ENCODE measurements at places on chromosomes 12 and 14.

DNA sequence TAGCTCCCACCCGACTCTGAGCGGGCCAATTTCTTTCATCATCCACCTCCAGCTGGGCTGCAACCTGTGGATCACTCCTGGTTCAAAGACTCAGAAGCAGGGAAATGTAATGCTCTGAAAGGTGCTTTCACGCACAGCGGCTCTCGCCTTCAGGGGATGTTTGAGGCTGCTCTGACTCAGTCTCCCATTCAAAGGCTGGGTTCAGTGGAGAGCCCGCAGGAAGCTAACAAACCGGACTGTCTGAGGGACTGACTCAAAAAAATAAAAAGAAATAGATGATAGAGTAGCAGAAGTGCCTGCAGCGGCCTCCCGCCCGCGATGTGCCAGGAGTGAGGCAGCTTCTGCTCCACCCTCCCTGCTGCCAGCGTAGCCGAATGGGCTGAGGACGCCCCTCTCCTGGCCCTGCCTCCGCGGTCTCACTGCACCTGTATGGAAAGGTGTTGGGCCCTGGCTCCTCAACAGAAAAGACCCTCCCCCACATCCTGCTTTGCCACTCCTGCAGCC is 98.0 kb downstream of the GCH1 start:
- DNase-seq: no peak

DNA sequence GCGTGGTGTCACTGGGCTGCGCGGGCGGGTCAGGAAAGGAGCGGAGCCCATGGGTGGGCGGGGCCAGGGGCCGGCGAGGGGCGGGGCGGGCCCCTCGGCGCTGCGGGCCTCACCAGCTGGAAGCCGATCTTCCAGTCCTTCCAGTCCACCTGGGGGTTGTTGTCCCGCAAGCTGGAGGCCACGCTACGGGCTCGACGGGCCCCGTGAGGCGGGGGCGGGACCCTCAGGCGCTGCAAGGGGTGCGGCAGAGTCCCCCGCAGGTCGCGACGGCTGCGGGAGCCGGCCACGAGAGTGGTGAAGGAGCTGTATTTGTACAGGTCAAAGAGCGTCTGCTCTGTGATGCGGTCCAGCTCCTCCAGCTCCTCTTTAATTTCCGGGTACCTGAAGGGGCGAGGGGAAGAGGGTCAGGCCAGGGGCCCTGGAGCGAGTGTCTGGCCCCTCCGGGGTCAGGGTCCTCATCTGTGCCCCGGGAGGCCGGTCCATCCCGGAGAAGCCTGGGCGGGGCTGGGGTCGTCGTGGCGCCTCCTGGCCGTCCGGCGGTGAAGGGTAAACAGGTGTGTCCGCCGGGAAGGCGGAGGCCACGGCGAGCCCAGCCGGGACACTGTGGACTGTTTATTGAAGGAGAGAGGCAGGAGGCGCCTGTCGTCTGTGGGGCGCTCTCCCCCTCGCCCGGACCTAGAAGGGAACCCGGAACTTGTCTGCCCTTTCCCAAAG is 11.9 kb downstream of the SCNN1A start:
- DNase-seq: peak; percentile 34

- no peak for DNase-seq
Measured at GRCh38 chr14:101774006-101774795, 12.7 kb downstream of the PPP2R5C start.

- no peak for DNase-seq
Measured at GRCh38 chr14:67387195-67387594, 24.8 kb downstream of the PLEK2 start.

DNA sequence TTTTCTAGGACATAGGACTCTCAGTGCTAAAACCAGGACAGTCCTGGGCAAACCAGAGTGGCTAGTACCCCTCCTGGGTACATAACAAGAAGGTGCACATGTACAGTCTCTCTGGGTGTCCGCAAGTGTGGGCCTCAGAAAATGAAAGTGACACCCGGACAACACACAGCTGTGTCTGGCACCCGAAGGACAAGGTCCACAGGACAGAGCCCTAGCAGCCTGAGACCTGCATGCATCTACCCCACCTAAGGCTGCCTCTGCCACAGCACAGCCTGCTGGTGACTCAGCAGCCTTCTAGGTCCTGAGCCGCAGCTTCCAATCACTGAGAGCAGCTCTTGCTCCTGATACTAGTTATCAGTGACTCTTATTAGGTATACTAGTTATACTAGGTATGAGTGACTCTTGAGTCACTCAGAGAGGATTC is 784.1 kb upstream of the TBX3 start:
- no peak for DNase-seq

GRCh38 chr14:89123851-89124250 is 293.2 kb downstream of the FOXN3 start:
- no peak for DNase-seq

DNA sequence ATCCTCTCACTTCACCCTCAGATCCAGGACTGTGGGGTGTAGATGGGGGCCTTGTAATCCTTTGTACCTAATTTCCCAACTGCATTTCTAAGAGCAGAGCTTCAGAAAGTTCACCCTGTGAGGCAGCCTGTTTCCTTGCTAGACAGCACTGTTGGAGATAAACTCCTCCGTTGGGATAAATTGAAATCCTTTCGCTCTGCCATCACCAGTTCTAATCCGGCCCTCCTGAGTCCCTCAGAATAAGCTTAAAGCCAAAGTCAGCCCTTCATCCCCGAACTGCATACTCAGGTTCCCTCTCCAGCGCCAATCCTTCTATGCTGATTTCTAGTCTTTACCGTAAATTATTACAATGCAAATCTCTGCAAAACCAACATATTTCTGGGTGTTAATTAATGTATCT is 114.7 kb downstream of the PRMT8 start:
- DNase-seq: no peak

GRCh38 chr12:103600967-103601728 is 14.1 kb downstream of the STAB2 start:
- no peak for DNase-seq

DNA sequence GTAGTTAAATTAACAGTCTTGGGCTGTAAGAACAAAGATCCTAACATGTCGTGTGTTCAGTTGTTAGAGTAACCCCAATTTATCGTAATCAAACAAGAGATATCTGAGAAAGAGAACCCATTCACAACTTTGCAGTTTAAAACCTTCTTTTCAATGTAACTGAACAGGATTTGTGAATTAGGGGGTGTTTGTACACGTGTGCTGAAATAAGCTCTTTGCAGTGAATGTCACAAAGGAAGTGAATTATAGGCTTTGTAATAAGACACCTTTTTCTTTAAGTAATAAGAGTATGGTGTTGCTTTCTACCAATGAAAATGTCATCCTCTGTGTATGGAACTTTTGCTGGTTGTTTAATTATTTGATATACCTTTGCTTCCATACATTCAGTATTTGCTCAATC is 114.0 kb downstream of the ALX1 start:
- no peak for DNase-seq

- DNase-seq: no peak
Measured at GRCh38 chr14:95831468-95831867, 45.2 kb upstream of the TUNAR start.

DNA sequence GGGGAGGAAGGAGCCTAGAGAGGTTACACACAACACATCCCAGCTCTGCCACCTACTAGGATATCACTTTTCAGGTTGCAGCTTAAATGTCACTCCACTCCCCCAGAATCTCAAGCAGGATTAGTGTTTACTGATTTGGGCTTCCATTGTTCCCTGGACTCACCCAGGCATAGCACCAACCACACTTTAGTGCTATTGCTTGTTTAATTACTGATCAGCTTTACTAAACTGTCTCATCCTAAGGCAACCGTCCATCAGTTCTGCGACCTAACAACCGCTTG is 6.1 kb upstream of the KRT18 start:
- no peak for DNase-seq

DNA sequence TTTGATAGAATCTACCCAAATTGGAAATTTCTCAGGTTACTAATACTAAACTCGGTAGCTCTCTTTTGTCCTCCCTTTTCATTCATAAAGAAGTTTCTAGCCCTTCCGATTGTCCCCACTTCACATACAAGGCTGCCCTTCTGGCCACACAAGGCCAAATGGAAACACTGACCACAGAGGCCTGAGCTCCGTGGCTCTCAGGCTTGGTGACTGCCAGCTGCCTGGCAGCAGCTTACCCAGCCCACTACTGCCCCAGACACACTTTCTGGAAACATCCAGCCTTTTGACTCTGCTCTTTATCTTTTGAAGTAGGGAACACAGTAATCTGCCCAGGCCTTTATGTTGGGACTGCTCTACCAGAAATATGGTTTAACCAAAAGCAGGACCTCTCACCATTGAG is 167.2 kb downstream of the GCH1 start:
- no peak for DNase-seq

DNA sequence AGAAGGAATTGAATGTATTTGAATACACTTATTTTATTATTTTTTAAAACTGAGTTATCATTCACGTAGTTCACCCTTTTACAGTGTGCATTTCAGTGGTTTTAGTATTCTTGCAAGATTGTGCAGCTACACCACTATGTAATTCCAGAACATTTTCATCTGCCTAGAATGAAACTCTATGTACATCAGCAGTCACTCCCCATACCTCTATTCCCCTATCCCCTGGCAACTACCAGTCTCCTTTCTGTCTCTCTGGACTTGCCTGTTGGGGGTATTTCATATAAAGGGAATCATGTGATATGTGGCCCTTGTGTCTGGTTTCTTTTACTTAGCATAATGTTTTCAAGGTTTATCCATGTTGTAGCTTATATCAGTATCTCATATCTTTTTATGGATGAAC is 96.8 kb downstream of the BORCS5 start:
- no peak for DNase-seq

DNA sequence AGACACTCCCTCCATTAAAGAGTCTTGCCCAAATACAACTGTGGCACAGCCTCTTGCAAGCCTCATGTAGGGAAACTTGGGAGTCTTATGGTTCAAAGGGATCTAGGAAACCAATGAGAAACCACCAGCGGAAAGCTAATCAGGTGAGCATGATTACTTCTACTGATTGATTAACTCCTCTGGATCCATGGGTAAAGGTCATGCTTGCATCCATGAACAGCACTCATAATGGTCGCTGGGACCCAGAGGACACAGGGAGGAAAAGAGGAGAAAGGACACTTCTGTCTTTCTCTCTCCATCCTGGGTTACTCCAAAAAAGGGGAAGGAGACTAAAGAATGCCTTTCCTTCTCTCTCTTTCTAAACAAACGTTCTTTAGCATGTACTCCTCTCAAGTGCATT is 1397.2 kb downstream of the LRFN5 start:
- no peak for DNase-seq

GRCh38 chr12:6279631-6280030 is 30.9 kb upstream of the PLEKHG6 start:
- no peak for DNase-seq

GRCh38 chr14:74492776-74493342 is at the start of gene NPC2:
Gene NPC2 (minus strand): TSS chr14:74493305. CDS start chr14:74493274, 31 bp downstream.
- no peak for DNase-seq

DNA sequence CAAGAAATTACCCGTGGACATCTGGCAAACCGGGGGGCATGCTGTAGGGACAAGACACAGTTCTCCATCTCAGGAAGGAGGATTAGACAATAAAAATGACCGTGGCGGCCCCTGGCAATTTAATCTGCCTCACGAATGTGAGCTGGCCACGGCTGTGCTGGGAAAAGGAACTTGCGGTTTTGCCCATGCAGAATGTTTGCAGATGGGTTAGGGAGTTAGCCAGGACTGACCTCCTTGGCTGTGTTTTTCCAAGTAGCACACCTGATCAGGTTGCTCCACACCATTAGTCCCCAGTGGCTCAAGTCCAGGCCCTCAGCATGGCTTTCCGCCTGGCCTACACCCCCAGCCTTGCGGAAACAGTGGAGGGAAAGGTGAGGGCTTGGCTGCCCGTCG is 20.8 kb downstream of the TPCN1 start:
- no peak for DNase-seq

GRCh38 chr14:97212399-97212798 is 415.2 kb downstream of the VRK1 start:
- DNase-seq: no peak

DNA sequence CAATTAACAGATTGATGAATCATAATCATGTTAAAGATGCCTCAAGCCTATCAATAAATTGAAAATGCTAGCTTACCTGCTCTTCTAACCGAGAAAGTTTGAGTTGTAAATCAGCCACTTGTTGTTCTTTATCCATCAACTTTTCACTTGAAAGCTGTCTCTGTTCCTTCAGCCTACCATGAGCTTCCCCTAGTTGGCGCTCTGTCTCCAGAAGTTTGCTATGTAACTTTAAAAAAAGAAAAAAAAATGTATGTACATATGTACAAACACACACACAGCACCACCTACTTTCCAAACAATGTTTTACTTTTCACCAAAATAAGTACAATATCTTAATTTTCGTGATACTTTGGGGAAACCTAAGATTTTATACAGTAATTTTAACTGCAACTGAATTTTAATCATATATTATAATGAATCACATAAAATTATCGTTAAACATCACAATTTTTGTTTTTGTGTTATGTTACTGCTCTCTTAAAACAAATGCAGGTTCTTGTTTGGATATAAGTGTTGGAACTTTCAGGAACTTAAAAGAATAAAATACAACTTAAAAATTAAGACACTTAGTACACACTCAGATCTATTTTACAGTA is 101.2 kb downstream of the EEA1 start:
- peak; percentile 1 for DNase-seq

DNA sequence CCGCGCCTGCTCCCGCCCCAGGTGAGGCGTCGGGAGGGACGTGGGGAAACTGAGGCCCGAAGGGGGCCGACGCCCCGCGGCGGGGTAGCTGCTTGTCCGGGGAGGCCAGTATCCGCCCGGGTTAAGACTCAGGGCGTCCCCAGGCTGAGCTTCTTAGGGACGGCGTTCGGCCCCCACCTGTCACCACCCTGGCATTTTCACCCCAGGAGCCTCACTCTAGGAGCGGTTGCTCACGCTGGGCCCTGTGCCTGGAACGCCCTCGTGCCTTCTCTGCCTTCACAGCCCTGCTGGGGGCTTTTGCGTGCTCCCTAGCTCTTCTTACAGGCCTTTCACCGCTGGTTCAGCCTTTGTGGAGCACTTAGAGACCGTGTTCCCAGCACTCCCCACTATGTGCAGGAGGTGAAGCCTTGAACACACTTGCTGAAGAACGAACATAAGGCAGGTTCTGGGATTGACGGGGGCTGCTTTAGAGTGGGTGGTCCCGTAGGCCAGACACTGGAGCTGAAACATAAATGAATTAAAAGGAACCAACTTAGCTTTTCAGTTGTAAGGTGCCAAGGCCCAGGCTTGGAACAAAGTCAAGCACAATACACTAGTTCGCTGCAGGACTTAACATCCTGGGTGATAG is 601 bp downstream of the ZNF839 start:
- no peak for DNase-seq

DNA sequence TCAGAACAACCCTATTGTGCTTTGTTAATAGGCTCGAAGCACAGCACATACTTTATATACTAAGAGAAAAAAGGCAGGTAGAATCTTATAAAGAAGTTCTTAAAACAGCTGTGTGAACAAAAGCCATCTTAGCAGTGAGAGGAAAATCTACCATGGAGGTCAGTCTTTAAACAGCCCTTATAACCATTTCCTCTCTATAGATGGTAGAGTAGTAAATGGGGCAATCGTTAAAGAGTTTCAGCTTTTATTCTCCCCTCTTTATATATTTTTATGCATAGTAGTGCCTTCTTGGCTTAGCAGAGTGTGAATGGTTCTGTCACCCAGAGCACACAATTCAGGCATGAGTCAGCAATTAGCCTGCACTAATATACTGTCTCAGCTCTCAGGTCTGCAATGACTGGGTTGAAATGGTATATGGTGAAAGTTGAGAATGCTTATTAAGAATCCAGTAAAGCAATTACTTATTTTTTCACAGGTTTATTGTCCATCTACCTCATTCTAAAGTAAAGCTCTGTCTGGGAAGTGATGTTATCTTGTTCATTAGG is 305.0 kb downstream of the NELL2 start:
- DNase-seq: no peak

GRCh38 chr14:63874223-63874622 is 21.4 kb downstream of the SYNE2 start:
- no peak for DNase-seq

- no peak for DNase-seq
Measured at GRCh38 chr12:6222078-6222654, 22.0 kb downstream of the CD9 start.

Data from activated naive CD4-positive, alpha-beta T cell (primary cell).